KG1 (cell line): ENCODE measurements at places on chromosomes 4 and X.

- DNase-seq = no peak
These were observed 37.9 kb downstream of the RGS12 start for GRCh38 chr4:3330707-3331106.

DNA sequence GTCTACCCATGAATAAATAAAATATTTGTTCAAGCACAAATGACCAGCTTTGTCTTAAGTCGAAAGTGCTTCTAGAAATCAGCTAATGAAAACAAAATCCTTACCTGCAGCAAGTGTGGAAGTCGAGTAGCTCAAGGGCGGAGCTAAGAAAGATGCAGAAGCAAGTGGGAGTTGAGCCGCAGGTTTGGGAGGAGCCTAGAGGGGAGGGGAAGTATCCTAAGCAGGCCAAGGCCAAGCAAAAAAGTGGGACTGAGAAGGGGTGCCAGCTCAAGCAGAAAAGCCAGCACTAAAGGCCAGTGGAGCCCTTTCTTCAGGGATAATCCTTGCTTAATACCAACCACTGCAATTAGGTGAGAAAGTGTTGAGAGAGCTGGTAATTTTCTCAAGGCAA, 60.8 kb downstream of the DLG3 start:
- no peak for DNase-seq

DNA sequence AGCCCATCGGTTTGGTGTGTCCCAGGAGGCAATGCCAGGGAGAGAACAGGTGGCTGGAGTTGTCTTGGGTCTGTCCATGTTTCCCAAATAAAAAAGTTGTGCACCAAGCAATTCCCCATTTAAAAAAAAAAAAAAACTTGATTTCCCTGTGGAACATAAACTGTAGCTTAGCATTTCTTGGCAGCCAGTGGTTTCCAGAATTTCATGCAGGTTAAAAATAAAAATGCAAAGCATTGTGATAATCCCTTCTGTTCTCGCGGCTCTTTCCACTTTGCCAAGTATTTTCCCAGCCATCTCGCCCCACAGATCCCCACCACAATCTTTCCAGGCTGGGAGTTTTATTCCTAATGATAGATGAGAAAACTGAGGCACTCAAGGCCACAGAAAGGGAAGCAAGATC, 51.4 kb upstream of the MSX1 start:
- DNase-seq = no peak

- no peak for DNase-seq
These were observed 5.4 kb upstream of the GTPBP6 start for GRCh38 chrX:323721-324628.

- no peak for DNase-seq
These were observed 463.5 kb upstream of the FAM241A start for GRCh38 chr4:111681751-111682150.

GRCh38 chrX:102652031-102652688, 877 bp downstream of the GPRASP1 start:
- no peak for DNase-seq

GRCh38 chr4:24169956-24170355, 280.1 kb upstream of the PPARGC1A start:
- no peak for DNase-seq

- no peak for DNase-seq
These were observed 3.9 kb downstream of the FGB start for GRCh38 chr4:154566639-154567204.

DNA sequence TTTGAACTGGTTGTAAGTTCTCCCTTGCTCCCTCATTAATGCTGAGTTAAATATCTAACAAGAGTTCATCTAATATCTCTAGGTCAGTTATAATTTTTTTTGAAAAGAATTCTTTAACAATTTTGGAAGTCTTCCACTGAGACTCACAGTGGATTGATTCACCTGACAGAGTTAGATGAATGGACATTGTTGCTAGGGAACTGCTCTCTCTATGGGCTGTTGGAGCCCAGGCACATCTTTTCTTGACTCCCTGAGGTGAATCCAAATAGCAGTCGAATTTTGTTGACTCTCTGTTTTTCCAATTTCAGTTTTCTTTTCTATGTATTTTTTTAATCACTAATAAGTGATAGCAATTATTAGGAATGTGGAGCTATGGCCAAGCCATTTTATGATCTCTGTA, 996.1 kb upstream of the PABPC4L start:
- DNase-seq = no peak

- no peak for DNase-seq
These were observed 146.8 kb downstream of the ENOX2 start for GRCh38 chrX:130756233-130756632.

GRCh38 chr4:87029356-87029755, 94.5 kb downstream of the AFF1 start:
- DNase-seq = no peak

DNA sequence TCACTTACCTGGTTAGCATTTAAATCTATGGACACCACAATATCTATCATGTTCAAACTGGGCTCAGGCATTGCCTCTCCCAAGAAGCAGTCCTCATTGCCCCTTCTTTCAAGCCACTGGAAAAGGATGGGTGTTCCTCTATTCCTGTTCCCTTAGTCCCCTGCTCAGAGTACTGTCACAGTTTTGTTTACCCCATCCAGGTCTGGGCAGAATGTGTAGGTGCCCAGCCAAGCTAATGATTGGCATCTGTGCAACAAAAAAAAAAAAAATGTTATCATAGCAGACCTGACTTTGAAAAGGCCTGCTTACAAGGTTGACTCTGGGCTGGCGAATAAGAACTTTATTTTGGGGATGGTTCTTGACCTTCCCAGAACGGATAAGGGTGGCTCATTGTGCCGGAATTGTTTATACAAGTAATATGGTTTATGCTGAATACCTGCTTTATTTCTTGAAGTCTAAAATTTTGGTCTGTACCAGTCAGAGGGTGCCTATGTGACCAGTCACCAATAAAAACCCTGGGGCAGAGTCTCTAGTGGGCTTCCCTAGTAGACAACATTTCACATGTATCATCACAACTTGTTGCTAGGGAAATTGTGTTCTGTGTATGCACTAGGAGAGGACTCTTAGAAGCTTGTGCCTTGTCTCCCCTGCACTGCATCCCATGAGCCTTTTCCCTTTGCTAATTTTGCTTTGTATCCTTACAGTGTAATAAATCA, 47.9 kb downstream of the JADE3 start:
- no peak for DNase-seq

GRCh38 chrX:46754586-46755061, 4.3 kb downstream of the SLC9A7 start:
- no peak for DNase-seq

GRCh38 chr4:36304138-36304681, 22.8 kb downstream of the DTHD1 start:
- no peak for DNase-seq

DNA sequence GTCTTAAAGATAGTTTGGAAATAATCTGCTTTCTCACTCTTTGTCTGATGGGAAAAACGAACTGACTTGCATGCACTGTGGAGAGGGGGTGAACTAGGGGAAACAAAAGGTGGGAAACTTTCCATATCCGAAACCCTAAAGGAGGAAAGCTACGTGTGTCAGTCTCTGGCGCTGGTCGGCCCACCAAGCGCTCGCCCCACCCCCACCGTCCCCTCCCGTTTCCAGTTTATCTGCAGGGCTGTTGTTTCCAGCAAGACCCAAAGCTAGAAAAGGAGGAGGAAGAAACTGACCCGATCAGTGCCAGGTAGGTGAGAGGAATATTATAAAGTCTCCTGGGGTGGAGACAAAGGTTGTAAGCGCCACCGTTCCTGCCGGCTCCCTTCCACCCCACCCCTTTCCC, 552 bp downstream of the TCEAL9 start:
- DNase-seq = no peak

GRCh38 chr4:161359491-161359890, 804.3 kb downstream of the FSTL5 start:
- DNase-seq = no peak

GRCh38 chr4:105894660-105895582, at the start of gene NPNT:
TSS of gene NPNT (plus strand) at chr4:105895471. CDS start at chr4:105895653, 182 bp downstream.
- no peak for DNase-seq

GRCh38 chr4:182144626-182145333, 98.4 kb upstream of the TENM3 start:
- DNase-seq = no peak

GRCh38 chr4:118173126-118173525, 138.8 kb downstream of the NDST3 start:
- no peak for DNase-seq

DNA sequence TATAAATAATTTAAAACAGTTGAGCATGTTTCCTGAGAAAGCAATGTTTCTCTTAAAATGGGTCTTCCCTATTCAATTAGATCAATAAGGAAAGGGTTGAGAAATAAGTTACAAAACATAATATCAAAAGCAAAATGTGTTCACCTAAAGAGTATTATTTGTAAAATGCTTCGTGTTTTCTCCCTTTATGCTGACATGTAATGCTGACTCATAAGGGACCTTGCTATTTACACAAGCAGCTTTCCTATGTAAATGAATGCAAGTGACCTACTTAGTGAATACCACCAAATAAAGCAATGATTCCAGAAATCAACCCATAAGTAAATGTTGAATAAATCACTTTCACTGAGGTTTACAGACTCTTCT, 91.5 kb downstream of the ELOVL6 start:
- no peak for DNase-seq

GRCh38 chr4:72283357-72283756, 251.6 kb downstream of the NPFFR2 start:
- DNase-seq = no peak
